ENCODE measurements at places on chromosomes 5 and 9.

DNA sequence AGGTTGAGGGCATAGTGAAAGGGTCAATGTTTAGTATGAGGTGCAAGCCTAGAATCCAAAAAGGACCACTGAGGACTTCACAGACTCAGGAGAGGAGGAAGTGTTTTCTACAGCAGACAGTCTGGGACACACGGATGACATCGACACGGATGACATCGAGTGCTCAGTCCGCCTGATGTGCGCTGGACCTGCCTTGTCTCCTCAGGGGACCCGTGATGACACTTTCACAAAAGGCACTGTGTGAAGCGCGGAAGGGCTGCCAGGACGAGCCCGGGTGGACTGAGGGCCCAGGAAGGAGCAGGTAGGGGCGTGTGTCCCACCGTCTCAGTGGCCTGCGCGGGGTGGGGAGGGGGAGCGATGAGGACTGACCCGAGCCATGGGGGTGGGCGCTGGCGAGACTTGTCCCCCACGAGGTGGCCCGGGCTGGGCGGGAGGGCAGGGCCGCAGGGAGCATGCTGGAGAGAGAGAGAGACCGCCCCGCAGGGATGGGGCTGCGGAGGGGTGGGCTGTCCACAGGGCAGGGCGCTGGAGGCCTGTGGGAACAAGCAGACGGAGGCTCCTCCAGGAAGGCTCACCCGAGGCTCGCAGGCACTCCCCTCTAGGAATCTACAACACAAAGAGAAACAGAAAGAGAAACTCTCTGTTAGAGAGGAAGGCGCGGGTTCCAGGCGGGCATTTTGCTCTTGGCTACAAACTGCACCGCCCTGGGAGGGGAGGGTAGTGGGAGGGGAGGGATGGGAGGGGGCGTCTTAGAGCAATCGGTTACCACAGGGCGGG, 54.9 kb downstream of the USP20 start:
- peak; percentile 85 for DNase-seq

DNA sequence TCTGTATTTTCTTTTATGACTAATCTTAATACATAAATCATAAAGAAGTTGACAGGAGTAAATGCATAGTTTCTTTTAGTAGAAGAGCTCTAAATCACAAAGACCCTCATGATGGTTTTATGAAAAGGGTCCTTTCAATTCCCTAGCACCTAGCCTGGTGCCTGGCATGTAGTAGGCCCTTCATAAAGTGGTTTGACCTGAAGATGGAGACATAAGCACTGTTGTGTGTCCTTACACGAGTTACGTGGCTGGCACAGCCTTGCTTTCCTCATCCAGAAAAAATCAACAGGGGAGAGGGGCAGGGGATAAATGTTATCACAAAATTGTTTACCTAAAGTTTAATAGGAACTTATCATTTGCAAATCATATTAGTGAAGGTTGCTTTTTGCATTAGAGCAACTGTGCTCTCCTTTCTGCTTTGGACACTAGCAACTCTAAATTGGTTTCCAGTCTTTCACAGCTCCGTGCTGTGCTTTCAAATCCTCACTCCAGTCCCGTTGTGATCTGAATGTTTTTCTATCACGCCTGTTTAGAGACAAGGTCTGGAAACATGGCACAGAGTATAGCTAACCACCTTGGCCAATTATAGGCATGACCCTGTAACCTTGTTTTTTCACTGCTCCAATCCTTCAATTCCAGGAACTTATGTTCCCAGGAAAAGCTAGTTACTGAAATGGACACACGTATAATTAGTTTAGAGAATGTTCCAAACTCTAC, 55.7 kb downstream of the ARL15 start:
- no peak for DNase-seq

GRCh38 chr5:95533106-95533505, 21.7 kb downstream of the SKIC3 start:
- no peak for DNase-seq

DNA sequence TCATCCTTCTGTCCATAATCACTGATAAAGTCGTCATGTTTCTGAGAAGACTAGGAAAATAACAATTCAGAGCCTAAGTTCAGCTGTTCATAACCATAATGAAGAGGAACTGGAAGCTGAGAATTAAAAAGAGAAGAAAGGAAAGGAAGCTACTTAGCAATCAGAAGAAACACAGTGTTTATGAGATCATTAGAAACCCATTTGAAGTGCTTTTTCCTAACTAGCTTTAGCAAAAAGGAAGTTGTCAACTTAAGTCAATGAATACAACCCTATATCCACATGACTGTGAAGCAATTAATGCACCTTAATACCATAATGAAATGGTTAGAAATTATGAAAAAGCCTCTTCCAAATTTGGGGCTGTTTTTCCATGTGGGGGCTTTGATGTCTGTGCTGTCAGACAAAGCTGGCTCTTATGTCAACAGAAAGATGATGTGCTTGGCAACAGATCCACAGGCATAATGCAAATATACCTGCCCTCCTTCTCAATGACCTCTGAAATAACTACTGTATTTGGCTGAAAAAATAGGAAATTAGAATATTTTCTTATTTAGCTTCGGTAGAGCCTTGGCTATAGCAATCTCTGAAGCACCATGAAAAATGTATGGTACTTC, 463.5 kb downstream of the RASEF start:
- no peak for DNase-seq

- no peak for DNase-seq
Observed at GRCh38 chr9:85662573-85662972, 79.2 kb downstream of the AGTPBP1 start.

- no peak for DNase-seq
Observed at GRCh38 chr5:163489055-163489744, 16.2 kb upstream of the MAT2B start.

GRCh38 chr5:95623706-95624105, 3.8 kb downstream of the GPR150 start:
- DNase-seq, result no peak

- DNase-seq, result no peak
Observed at GRCh38 chr5:71969460-71969859, 137.8 kb upstream of the MAP1B start.
